ENCODE measurements at places on chromosomes 16 and 17.

- no peak for DNase-seq
Measured at GRCh38 chr17:12053552-12053951, 32.9 kb downstream of the MAP2K4 start.

DNA sequence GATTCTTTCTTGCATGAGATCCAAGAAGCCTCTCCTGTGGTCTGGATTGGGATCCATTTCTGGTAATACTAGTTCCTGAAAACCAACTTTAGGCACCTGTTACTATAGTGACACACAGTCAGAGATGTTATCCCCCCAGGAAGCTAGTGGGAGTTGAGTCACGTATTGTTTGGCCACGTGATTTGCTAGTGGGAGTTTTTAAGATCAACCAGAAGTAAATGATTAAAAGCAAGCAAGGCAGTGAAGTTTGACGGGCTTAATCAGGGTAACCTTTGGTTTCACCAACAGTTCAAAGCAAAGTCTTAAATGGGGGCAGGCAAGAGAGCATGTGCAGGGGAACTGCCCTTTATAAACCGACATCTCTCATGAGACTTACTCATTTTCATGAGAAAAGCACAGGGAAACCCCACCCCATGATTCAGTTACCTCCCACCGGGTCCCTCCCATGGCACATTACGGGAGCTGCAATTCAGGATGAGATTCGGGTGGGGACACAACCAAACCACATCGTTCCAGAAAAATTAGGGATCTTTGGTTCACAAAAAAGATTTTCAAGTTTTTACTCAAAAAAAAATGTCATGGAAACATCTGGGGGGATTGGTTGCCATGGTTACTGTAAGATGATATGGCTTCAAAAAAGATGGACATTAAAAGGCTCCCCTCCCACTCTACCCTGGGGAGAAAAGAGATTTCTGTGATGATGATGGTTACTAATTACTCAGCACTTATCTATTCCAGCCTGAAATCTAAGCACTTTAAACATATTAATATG lies 483.1 kb upstream of the ERCC4 start:
- no peak for DNase-seq

DNA sequence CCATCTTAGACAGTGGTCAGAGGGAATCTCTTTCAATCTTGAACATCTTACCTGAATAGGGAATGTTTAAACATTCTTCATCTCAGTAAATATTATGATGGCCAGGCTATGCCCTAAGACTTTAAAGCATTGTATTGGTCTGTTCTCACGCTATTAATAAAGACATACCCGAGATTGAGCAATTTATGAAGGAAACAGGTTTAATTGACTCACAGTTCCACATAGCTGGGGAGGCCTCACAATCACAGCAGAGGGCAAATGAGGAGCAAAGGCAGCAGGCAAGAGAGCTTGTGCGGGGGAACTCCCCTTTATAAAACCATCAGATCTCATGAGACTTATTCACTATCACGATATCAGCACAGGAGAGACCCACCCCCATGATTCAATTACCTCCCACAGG lies 55.3 kb upstream of the SOX9 start:
- DNase-seq: no peak

DNA sequence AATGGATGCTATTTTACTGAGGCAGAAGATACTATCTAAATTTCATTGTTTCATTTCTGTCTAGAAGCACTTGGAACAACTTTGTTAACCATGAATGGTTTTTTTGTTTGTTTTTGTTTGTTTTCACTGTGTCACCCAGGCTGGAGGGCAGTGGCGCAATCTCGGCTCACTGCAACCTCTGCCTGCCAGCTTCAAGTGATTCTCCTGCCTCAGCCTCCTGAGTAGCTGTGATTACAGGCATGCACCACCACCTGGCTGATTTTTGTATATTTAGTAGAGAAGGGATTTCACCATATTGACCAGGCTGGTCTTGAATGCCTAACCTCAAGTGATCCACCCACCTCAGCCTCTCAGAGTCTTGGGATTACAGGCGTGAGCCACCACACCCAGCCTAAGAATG lies 40.5 kb downstream of the ABHD15 start:
- no peak for DNase-seq

DNA sequence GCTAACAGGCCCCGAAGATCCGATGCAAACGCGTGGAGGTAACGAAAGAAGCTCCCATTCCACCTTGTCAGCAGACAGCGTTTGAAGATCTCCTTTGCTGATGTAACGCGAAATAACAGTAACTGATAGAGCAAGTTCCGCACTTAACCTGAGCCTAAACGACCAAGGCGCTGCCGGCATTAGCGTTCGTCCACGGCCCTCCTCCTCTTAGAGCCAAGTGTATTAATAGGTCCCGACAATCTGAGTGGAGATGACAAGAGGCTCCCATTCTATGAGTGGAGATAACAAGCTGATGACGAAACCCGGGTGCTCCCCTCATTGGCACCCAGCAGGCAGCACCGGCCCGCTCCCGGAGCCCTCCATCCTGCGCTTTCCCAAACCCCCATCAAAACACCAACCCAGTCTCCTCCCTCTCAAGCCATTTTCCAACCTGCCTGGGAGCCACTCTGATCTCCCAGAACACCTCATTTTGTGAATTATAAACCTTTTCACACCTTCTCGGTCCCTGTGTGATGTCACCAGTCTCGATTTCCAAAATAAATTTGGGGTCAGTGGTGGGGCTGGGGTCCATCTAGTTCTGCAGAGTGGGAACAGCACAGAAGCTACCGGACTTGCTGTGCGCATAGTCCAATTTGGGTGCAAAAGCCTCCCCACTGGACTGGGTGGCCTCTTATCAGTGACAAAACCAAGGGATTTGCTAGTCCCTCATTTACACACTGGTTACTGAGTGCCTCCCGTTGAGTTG lies 35.4 kb upstream of the ARL4D start:
- no peak for DNase-seq

DNA sequence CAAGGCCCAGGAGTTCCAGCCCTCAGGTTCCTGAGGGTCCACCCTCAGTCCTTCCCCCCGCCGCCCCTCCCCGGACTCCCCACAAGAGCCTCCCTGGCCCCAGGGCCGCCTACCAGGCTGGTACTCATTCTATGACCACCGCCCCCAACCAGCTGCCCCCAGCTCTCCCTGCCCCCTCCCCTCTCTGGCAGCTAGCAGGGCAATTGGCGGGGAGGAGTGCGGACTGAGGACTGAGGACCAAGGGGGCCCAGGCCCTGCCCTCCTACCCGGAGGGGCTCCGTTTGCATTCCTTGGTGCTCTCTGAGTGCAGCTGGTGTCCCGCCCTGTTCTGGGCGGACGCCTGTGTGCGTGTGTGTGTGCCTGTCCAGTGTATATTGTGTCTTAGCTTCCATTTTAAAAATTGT lies 19.1 kb downstream of the UNC13D start:
- no peak for DNase-seq

Measured in stimulated activated naive CD8-positive, alpha-beta T cell treated with anti-CD3 and anti-CD28 coated beads, Interleukin-15, amount 100 ng/mL, for 72 hours (primary cell).